Esophagus muscularis mucosa (tissue), 4 donors: ENCODE measurements at places on chromosomes 1 and 21. TPM values are rescaled to one million over a fixed set of nuclear protein-coding genes. Genes with fewer than 3 reads are reported as not detected.

DNA sequence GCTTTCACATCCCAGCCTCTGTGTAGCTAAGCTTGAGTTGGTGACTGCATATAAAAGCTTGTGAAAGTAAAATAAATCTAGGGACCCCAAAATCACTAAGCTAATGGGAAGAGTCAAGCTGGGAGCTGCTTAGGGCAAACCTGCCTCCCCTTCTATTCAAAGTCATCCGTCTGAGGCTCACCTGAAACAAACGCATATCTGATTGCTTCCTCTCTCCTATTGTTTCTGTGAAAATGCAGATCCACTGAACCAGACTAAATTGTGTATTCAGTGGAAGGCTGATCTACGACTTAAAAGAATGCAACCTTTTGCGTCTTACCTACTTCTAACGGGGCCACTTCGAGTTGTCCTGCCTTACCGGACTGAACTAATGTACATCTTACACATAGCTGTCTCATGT is 70.3 kb downstream of the LTN1 start:
- no peak overlapping the region for H3K4me3 ChIP-seq
- no peak for DNase-seq

GRCh38 chr1:204426035-204426436 is 14.4 kb upstream of the PPP1R15B start:
- peaks cover 83% of the 10 kb centered on the region for H3K36me3 ChIP-seq
- no peaks in the 10 kb centered on the region for H3K4me1 ChIP-seq
- no peak overlapping the region for H3K4me3 ChIP-seq
- DNase-seq, result no peak
- H3K27me3 ChIP-seq, result no peaks in the 10 kb centered on the region
- H3K27ac ChIP-seq, result no peak overlapping the region

DNA sequence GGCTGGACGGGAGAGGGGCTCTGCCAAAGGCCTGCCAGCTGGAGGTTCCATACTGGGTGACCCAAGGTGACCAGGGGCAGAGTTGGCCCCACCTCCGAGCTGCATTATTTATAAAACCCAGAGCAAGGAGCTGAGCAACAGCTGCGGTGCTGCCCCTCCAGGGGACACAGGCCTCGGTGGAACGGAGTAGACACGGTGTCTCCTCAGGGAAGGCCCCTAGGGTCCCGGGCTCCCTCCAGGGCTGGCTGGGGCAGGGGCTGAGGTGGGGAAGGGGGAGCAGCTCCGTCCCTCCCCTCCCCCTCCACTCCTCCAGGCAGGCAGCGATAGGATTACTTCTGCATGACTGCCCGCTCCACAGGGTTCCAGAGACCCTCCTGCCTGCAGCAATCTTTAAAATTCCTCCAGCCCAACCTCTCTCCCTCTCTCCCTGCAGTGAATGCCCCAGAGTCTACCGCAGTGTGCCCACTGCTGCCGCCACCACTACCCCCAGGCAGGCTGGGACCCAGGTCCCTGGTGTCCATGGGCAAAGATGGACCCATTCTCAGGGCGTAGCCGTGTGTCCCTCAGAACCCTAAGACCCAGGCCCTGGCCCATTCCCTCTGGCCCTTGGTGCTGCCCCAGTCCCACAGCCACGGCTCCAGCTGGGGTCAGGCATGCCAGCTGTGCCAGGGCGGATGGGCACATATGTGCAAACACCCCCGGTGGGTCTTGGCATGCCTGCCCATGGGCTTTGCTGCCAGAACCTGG is 10.8 kb downstream of the AHDC1 start:
- H3K4me1 ChIP-seq, result peaks cover 100% of the 10 kb centered on the region
- no peaks in the 10 kb centered on the region for H3K36me3 ChIP-seq
- no peak for DNase-seq
- H3K4me3 ChIP-seq, result no peak overlapping the region

- no peaks in the 10 kb centered on the region for H3K36me3 ChIP-seq
- H3K27ac ChIP-seq, result peak overlapping the region; percentile 48
- DNase-seq, result no peak
These were observed 105.9 kb upstream of the SLC45A1 start for GRCh38 chr1:8211883-8212579.

DNA sequence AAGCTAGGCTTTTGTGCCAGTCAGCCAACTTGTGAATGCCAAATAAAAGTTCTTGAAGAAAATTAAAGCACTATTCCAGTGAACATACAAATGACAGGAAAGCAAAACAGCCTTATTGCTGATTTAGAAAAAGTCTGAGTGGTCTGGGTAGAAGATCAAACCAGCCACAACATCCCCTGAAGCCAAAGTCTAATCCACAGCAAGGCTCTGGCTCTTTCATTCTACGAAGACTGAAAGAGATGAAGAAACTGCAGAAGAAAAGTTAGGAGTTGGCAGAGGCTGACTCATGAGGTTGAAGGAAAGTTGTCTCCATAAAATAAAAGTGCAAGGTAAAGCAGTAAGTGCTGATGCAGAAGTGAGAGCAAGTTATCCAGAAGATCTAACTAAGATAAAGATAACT is 65.9 kb downstream of the LHX4 start:
- no peaks in the 10 kb centered on the region for H3K27me3 ChIP-seq
- H3K27ac ChIP-seq, result no peak overlapping the region

DNA sequence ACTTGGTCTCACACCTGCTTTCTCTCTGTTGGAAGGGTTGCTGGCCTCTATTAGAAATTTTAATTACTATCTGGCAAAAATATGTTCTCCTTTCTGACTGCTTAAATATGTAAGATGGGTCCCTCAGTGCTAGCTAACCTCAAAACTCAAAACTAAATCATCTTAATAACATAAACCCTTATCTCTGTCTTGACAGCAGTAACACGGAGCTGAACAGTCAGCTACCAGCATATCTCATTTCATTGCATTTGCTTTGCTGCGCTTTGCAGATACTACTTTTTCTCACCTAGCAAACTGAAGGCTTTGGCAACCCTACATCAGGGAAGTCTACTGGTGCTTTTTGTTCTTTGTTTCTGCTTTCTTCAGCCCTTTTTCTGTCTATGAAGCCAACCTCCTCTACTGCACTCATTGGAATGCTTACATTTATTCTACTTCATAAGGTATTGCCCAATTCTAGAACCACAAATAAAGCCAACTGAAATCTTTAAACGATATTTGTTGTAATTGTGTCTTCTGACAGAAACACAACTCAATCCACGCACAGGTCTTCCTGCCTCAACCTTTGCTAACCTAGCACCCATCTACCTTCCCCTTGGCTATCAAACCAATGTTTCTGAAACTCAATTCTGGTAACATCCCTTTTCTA is 95.6 kb downstream of the RERE start:
- H3K36me3 ChIP-seq, result no peaks in the 10 kb centered on the region
- DNase-seq, result no peak
- H3K27ac ChIP-seq, result no peak overlapping the region
- H3K4me3 ChIP-seq, result no peak overlapping the region

DNA sequence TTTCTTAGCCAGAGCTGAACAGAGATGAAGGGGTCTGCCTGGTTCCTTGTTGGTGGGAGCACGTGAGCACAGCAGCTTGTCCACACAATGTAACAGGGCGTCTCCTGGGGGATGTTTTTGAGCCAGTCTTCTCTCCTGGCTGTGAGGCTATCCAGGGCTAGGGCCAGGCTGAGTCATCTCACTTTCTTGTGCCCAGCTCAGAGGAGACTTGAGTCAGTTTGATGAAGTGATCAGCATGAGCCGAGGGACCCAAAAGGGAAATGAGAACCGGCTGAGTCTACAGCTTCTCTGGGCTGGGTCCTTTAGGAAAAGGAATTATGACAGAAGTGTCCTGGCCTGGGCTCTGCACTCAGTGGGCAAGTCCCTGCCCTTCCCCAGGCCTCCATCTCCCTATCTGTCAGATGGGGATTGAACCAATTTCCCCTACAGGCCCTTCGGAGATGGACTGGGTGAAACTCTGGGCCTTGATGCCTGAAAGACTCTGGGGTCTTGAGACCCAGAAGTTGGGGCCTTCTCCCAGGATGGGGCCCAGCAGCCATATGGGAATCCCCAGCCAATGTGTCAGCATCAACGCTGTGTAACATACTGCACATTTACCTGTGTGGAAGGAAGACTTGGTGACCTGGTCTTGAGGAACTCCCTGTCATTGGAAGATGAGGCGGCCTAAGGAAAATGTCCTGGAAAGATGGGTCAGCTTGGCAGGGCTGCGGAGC is 36.6 kb downstream of the DMRTB1 start:
- no peak overlapping the region for H3K27ac ChIP-seq
- H3K4me1 ChIP-seq, result peaks cover 1% of the 10 kb centered on the region
- no peak for DNase-seq
- no peak overlapping the region for H3K4me3 ChIP-seq
- peaks cover 75% of the 10 kb centered on the region for H3K27me3 ChIP-seq

GRCh38 chr1:233368789-233369130 is 41.2 kb downstream of the MAP3K21 start:
- no peak for DNase-seq
- no peak overlapping the region for H3K4me3 ChIP-seq
- no peaks in the 10 kb centered on the region for H3K27me3 ChIP-seq
- no peaks in the 10 kb centered on the region for H3K4me1 ChIP-seq

GRCh38 chr1:81800695-81801650 is at the start of gene ADGRL2:
TSS of gene ADGRL2 (plus strand) at chr1:81800934. CDS start at chr1:81836985, 36,051 bp downstream.
- peaks cover 33% of the 10 kb centered on the region for H3K4me1 ChIP-seq
- no peaks in the 10 kb centered on the region for H3K36me3 ChIP-seq
- peak within 1 kb of the TSS; percentile 98 for H3K27ac ChIP-seq
- H3K27me3 ChIP-seq, result no peaks in the 10 kb centered on the region
- DNase-seq, result peak; percentile 93
- peak within 1 kb of the TSS; percentile 91 for H3K4me3 ChIP-seq

DNA sequence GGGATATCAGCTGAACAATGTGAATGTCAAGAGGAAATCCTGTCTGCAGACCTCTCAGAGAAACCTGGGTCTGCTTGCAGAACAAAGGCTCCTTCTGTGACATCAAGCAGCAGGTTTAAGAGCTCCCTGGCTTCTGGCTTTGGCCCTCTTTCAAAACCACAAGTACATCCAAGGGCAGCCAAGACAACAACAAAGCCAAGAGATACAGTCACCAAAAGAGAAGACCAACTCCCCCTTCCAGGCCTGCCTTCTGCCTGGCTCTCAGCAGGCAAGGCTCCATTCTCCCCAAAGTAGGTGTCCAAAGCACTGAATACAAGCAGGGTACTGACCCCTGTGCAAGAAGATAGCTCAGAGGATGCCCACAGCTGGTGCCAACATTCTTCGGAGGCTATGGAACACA is 11.5 kb downstream of the BCAR3 start:
- DNase-seq, result no peak
- peaks cover 76% of the 10 kb centered on the region for H3K4me1 ChIP-seq
- peaks cover 18% of the 10 kb centered on the region for H3K36me3 ChIP-seq
- no peaks in the 10 kb centered on the region for H3K27me3 ChIP-seq
- H3K4me3 ChIP-seq, result no peak overlapping the region

GRCh38 chr1:41614818-41615217 is 130.3 kb upstream of the EDN2 start:
- no peaks in the 10 kb centered on the region for H3K27me3 ChIP-seq
- no peak overlapping the region for H3K27ac ChIP-seq
- peaks cover 13% of the 10 kb centered on the region for H3K4me1 ChIP-seq
- peak; percentile 45 for DNase-seq
- no peak overlapping the region for H3K4me3 ChIP-seq

DNA sequence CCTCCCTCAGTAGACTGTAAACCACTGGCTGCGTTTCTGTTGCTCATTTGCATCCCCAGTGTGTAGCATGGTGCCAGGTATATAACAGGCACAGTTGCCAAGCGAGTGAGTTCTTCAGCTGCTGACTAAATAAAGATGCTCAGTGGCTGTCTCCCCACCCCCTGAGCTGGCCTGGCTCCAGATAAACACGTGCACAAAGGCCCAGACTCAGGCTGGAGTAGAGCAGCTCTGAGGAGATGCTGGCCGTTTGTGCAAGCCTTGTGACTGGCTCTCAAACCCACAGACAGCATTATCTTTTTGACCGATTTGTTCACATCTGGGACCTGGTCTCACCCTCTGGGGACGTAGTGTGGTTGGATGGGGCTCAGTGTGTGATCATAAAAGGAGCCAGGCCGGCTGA is 7.1 kb downstream of the CHRNB2 start:
- peaks cover 16% of the 10 kb centered on the region for H3K36me3 ChIP-seq
- H3K27me3 ChIP-seq, result no peaks in the 10 kb centered on the region
- H3K4me1 ChIP-seq, result peaks cover 11% of the 10 kb centered on the region
- H3K4me3 ChIP-seq, result no peak overlapping the region
- DNase-seq, result no peak
- H3K27ac ChIP-seq, result no peak overlapping the region

DNA sequence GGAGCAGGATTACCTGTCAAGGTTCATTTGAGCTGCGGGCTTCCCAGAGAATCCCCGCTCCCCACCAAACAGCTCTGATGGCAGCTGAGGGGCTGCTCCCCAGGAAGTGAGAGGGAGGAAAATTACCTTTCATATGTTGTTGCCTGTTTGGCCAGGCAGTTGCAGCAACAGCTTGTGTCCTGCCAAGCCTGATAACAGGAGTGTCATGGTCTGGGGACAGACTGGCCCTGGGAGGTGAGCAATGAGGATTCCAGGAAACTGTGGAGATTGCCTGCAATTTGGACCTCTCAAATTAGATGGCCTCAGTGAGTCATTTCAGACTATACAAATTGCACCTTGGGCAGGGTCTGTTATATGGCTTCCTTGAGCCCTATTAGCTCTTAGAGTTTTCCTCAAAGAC is 189.3 kb downstream of the PTPRU start:
- no peaks in the 10 kb centered on the region for H3K27me3 ChIP-seq
- no peak for DNase-seq
- H3K4me1 ChIP-seq, result no peaks in the 10 kb centered on the region
- H3K27ac ChIP-seq, result no peak overlapping the region
- H3K4me3 ChIP-seq, result no peak overlapping the region

GRCh38 chr1:214050513-214051401 is 63.0 kb downstream of the PROX1 start:
- no peaks in the 10 kb centered on the region for H3K36me3 ChIP-seq
- no peak overlapping the region for H3K4me3 ChIP-seq
- no peak for DNase-seq

DNA sequence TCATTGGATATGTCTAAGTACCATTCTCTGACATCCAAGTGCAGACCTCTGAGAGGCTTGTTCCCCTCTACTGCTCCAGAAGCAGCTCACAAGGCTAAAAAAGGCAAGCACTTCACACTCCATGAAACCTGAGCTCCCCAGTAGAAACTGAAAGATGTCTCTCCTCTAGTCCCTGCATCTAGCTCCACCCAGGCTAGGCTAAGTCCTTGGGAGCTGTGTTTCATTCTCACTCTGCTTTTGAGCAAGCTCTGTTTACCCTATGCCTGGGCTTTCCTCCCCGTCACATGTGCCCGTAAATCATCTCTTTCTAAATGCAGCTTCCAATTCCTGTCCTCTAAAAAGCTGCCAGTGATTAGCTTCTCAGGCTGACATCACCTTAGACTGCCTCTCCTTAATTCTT is 39.0 kb downstream of the LRRC71 start:
- peaks cover 72% of the 10 kb centered on the region for H3K36me3 ChIP-seq
- no peak overlapping the region for H3K27ac ChIP-seq
- H3K4me1 ChIP-seq, result no peaks in the 10 kb centered on the region
- no peak overlapping the region for H3K4me3 ChIP-seq

The TACSTD2 gene
- 2.5 TPM for total RNA-seq

The TNFRSF9 gene
- 0.17 TPM for total RNA-seq

The TNFRSF4 gene
- 2.1 TPM for total RNA-seq

The FMOD gene
- 32.9 TPM for total RNA-seq

The EPS8L3 gene
- not detected for total RNA-seq

The HES5 gene
- 0.33 TPM for total RNA-seq

The SLC45A1 gene
- total RNA-seq, result 6.8 TPM

The SV2A gene
- 4.8 TPM for total RNA-seq

The FAM177B gene
- 1.3 TPM for total RNA-seq
